ENCODE measurements at places on chromosomes 11 and 22.

DNA sequence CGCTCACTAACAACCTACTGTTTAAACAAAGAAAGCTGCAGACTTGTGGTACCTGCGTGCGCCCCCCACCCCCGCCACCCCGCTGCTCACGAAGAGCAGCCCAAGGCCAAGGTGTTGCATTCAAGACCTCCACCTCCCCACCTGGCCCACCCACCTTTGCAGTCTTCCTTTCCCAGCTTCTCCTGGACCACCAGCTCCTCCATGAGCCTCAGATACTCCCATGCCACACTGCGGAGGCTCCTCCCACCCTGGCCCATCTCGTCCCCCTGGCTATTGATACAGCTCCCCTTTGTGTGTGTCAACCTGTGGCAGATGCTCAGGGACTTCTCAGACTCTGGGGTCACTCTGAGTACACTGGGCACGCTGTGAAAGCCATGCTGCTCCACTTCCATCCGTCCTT is 3.9 kb downstream of the CDPF1 start:
- DNase-seq = no peak

- no peak for DNase-seq
Observed at GRCh38 chr11:124681421-124681820, 7.7 kb downstream of the SPA17 start.

- no peak for DNase-seq
Observed at GRCh38 chr11:10386361-10386760, 68.7 kb upstream of the AMPD3 start.

DNA sequence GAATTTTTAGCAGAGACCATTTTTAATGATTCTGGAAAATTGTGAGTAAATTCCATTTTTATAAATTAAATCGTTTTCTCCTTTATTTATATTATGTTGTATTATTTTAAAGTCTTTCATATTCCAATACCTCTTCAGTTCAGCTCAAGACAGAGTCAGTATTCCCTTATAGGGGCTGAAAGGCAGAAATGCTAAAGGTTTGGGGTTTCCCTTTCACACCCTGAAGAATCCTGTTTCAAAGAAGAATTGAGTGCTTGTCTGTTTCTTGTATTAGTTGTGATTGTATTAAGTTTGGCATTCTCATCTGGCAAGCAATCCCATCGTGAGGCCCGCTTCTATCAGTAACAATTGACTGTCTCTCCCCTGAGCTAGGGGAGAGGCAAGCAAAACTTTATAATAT is 57.4 kb downstream of the PACSIN2 start:
- DNase-seq = no peak

DNA sequence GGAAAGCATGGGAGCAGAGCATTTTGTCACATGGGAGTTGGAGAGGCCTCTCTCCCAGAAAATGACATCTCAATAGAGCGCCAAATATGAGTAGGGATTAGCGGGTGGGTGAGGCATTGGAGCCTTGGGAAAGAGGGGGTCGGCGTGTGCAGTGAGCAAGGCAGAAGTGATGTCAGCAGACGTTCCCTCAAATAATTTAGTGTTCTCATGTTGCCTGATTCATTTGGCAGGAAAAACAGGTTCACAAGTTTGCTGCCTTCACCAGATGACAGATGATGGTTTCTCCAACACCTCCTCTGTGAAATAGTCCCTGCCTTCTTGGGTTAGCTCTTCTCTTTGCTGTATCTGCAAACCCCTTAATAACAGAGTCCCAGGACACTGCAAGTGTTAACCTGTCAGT is 118.5 kb upstream of the ARHGAP20 start:
- DNase-seq = no peak

DNA sequence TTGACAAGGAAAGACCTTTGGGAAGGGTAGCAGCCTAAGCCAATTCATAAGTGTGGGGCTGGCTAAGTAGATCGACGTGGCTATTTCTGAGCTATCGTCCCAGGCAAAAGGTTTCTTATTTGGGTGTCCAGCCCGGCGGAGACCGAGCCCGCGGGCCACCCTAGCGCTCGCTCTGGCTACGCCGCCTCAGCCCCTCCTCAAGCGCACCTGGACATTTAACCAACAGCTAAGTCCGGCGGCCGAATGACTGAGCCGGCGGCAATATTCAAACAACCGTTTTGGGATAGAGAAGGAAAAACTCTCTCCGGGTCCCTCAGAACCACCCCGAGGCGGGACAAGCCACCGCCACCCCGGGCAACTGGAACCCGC is 457 bp downstream of the RNF141 start:
- peak; percentile 15 for DNase-seq

DNA sequence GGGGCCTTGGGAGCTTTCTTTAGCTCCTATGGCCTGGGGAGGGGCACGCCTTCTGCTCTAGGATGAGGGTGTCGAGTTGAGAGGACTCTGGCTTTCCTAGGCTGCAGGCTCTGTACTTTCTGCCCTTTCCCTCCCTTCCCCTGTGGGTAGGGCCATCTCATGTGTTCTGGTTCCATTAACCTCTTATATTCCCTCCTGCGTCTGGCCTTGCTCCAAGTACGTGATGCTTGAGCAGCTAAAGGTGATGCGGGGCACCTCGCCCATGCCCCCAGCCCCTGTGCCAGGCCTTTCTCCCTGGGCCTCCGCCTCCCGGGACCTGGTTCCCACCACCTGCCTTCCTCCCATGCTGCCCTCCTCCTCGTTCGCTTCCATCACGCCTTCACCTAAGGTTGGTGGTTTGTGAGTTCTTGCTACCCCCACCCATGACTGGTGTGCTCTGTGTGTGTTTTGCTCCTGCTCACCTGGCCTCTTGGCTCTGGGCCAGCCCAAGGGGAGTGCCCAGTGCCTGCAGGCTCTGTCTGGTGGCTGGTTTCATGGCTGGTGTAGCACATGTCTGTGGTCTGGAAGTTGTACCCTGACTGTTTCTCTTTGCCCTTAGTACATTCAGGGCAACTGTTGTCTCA is 34.1 kb downstream of the PHLDB1 start:
- no peak for DNase-seq

DNA sequence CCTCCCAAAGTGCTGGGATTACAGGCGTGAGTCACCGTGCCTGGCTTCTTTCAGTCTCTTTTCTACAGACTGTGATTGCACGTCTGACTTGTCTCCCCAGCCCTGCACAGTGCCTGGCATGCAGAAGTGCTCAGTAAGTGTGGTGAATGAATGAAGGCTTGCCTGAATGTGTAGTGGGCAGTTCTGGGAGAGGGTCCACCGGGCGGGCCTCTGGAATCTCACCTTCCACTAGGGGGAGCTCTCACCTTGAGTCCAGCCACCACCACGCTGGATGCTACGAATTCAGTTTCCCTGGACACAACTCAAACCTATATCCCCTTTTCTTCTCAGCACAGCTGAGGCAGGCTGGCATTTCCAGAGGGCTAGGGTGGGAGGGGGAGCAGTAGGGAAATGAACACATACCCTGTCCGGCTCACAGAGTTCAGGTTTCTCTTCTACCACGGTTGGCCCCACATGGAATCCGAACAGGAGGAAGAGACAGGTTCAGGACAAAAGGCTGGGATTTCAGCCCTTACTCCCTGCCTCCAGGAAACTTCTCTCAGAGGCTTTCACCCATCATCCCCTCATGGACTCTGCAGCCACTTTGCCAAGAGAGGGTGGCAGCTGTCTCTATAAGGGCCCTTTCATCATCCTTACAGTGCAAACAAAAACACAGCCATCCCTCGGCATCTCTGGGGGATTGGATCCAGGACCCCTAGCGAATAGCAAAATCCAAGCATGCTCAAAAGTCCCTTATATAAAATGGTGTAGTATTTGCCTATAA is 86.8 kb downstream of the NECTIN1 start:
- no peak for DNase-seq

GRCh38 chr22:26732284-26732683 is 74.9 kb downstream of the MIAT start:
- DNase-seq = no peak

DNA sequence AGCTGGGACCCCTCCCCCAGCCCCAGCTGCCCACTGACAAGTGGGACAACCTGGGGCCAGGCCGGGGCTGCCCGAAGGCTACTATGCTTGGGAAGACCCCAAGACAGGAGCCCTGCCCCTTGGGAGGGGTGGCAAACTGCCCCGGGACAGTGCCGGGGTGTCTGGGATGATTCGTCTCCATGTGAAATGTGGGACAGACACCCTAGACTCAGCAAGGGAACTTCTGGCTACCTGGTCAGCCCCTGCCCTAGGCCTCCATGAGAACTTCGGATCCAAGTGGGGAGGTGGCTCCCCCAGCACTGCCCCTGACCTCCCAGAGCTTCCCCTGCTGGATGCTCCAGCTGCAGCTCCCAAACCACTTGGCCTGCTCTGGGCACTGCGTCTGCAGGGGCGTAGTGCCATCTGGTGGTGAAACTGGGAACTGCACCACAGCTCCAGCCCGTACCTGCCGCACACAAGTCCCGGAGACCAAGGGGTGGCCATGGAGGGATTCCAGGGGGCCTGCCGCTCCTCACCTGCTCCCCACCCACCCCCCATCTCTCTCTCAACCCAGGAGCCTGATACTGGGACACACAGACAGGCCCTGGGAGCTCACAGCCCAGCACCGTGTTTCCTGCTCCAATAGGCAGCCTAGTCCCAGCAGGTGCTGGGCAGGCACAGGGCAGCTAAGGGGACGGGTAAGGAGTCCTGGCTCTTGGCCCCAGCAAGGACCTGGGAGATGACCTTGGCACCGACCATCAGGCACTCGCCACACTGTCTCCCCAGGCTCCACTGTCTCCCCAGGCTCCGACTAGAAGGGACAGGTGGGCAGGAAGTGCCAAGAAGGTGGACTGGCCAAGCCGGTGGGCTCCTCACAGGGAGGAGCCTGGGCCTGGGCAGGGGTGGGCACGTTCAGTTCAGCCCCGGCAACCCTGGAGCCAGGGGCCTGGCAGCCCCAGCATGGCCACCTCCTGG is 194.1 kb downstream of the IGLL1 start:
- peak; percentile 85 for DNase-seq

DNA sequence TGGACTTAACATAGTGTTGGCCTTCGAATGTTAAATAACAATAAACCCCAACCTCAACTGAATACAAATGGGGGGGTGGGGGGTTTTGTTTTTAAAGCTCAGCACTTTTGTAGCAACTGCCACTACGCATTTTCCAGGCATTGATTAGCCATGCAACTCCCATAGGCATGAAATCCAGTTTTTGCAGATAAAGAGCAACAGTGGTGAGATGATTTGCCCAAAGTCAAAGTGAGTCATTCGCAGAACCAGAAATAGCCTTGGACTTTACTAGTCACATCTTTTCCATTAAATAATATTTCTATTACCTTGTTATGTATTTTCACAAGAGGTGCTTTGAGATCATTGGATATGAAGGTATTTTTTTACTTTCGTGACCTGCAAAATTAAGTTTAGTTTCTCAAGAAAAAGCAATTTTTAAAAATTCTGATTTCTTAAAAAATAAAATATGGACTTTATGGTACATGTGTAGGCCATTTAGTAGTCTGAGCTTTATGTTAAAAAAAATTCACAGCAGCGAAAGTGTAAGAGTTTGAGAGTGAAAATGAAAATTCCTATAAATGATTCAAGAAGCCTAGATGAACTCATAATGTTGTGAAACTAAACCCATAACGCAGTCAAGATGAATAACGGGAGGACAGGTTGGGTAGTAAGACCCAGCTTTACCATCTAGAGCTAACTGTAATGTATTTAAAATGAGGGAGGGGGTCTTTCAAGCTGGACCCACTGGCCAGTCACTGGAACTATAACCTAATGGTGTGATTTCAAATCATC is 1.9 kb upstream of the PHF21A start:
- DNase-seq = no peak

DNA sequence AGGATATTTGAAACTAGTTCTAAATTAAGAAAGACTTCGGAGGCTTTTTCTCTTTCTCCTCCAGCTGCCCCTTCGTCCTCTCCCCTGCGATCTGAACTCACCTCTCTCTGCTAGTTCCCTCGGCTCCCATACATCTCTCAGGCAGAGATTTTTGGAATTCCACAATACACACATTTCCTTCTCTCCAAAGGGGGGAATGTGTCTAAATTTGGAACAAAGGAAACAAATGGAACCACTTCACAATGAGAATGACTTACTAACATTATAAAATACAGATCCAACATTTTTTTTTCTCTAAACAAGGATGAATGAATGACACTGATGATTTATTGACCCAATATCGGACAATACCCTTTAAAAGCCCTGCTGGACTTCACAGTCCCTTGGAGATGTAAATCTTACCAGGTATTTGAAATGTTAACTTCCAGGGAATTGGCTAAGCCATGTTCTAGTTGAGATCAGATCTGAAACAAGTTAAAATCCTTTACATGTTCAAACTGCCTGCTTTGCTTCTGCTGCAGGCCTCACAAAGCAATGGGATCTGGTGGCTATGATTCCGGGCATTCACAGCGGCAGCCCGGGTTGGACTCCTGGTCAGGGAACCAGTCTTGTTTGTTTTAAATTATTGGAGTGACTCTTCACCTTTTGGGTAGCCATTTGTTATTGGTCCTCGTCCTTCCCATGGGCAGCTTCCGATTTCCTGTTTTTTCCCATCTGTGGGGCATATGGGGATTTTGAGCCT is 20.5 kb upstream of the GSTP1 start:
- DNase-seq = no peak

GRCh38 chr11:63866211-63866610 is 27.3 kb downstream of the MARK2 start:
- DNase-seq = no peak

All from NCI-H446 (cell line).